A549 treated with dexamethasone at 1 μM for 4 hours (cell line): ENCODE measurements at places on chromosomes 2 and 18. TPM values are rescaled to one million over a fixed set of nuclear protein-coding genes. Genes with fewer than 3 reads are reported as not detected.

ANKRD29 gene
- 11.8 to 20.6 TPM (median 17.8 TPM) in 5 replicates for total RNA-seq

CFC1 gene
- total RNA-seq: 0.07 to 0.08 TPM in 2 of 5 replicates, not detected in the others

MREG gene
- 3.9 to 5.0 TPM (median 4.4 TPM) in 5 replicates for total RNA-seq

MARCO gene
- total RNA-seq: 0.08 to 0.19 TPM (median 0.15 TPM) in 3 of 5 replicates, not detected in the others

CPO gene
- 0.11 to 0.16 TPM in 2 of 5 replicates, not detected in the others for total RNA-seq

CDCA7 gene
- 36.8 to 48.3 TPM (median 44.3 TPM) in 5 replicates for total RNA-seq

UBR3 gene
- 8.4 to 13.4 TPM (median 10.6 TPM) in 5 replicates for total RNA-seq

CCDC85A gene
- total RNA-seq: 0.25 to 0.39 TPM (median 0.34 TPM) in 5 replicates

IL1R2 gene
- total RNA-seq: 0.91 to 2.1 TPM (median 1.3 TPM) in 5 replicates

GAREM1 gene
- 4.2 to 8.2 TPM (median 6.1 TPM) in 5 replicates for total RNA-seq

MBP gene
- total RNA-seq: 12.0 to 21.3 TPM (median 17.5 TPM) in 5 replicates

TUBA3E gene
- 4.4 to 6.3 TPM (median 5.5 TPM) in 5 replicates for total RNA-seq

SLC30A3 gene
- 1.8 to 3.4 TPM (median 3.3 TPM) in 5 replicates for total RNA-seq

ATP8B1 gene
- 5.3 to 8.5 TPM (median 7.6 TPM) in 5 replicates for total RNA-seq

ALPI gene
- 0.02 to 0.05 TPM (median 0.04 TPM) in 3 of 5 replicates, not detected in the others for total RNA-seq

ACVR1C gene
- 0.01 to 0.05 TPM (median 0.05 TPM) in 3 of 5 replicates, not detected in the others for total RNA-seq

SERPINB11 gene
- total RNA-seq: 0.08 to 0.22 TPM in 2 of 5 replicates, not detected in the others

GPC1 gene
- total RNA-seq: 148 to 254 TPM (median 237 TPM) in 5 replicates

RGPD4 gene
- 0.02 to 0.07 TPM (median 0.04 TPM) in 5 replicates for total RNA-seq

SIX3 gene
- total RNA-seq: 2.0 to 3.7 TPM (median 3.3 TPM) in 5 replicates

COL4A3 gene
- 0.46 to 1.3 TPM (median 0.74 TPM) in 5 replicates for total RNA-seq

ERCC3 gene
- total RNA-seq: 38.8 to 42.8 TPM (median 41.2 TPM) in 5 replicates

ADGRF3 gene
- 0.08 to 0.17 TPM (median 0.11 TPM) in 5 replicates for total RNA-seq

FSHR gene
- not detected in 5 replicates for total RNA-seq

DGKD gene
- 50.3 to 90.9 TPM (median 74.3 TPM) in 5 replicates for total RNA-seq

DSC2 gene
- total RNA-seq: 0.64 to 1.1 TPM (median 1.0 TPM) in 5 replicates

FBXO48 gene
- total RNA-seq: 0.43 to 0.64 TPM (median 0.53 TPM) in 5 replicates

ACTR1B gene
- 32.4 to 40.8 TPM (median 37.5 TPM) in 5 replicates for total RNA-seq

PROKR1 gene
- 0.01 to 0.05 TPM (median 0.04 TPM) in 3 of 5 replicates, not detected in the others for total RNA-seq

GALNT3 gene
- total RNA-seq: 0.05 TPM in 1 of 5 replicates, not detected in the others

C1QL2 gene
- 0.30 to 0.86 TPM (median 0.67 TPM) in 5 replicates for total RNA-seq

BOD1L2 gene
- not detected in 5 replicates for total RNA-seq

GPR75 gene
- total RNA-seq: 1.1 to 2.9 TPM (median 2.6 TPM) in 5 replicates

PNKD gene
- total RNA-seq: 63.9 to 67.2 TPM (median 64.0 TPM) in 5 replicates

GPAT2 gene
- 0.02 to 0.08 TPM in 2 of 5 replicates, not detected in the others for total RNA-seq

KIAA2012 gene
- not detected in 5 replicates for total RNA-seq

CHRNA1 gene
- total RNA-seq: not detected in 5 replicates

MOCOS gene
- 2.7 to 4.9 TPM (median 3.6 TPM) in 5 replicates for total RNA-seq

POTEC gene
- total RNA-seq: not detected in 5 replicates

SKOR2 gene
- total RNA-seq: not detected in 5 replicates

FBXO15 gene
- total RNA-seq: 0.61 to 0.91 TPM (median 0.73 TPM) in 5 replicates

EVX2 gene
- not detected in 5 replicates for total RNA-seq

ABHD1 gene
- 0.50 to 1.8 TPM (median 1.5 TPM) in 5 replicates for total RNA-seq

C2orf15 gene
- total RNA-seq: 0.48 to 0.58 TPM (median 0.57 TPM) in 5 replicates

NRP2 gene
- total RNA-seq: 79.1 to 143 TPM (median 133 TPM) in 5 replicates

FAP gene
- total RNA-seq: 0.08 TPM in 1 of 5 replicates, not detected in the others

POTEE gene
- total RNA-seq: 0.03 to 0.09 TPM (median 0.07 TPM) in 5 replicates

MC5R gene
- total RNA-seq: not detected in 5 replicates

CD8B2 gene
- total RNA-seq: not detected in 5 replicates

UCN gene
- 0.63 to 2.5 TPM (median 1.7 TPM) in 5 replicates for total RNA-seq

RTP5 gene
- total RNA-seq: not detected in 5 replicates

SMC6 gene
- 24.8 to 37.4 TPM (median 31.1 TPM) in 5 replicates for total RNA-seq

HRH4 gene
- not detected in 5 replicates for total RNA-seq

CLHC1 gene
- 1.0 to 2.4 TPM (median 2.2 TPM) in 5 replicates for total RNA-seq

CD207 gene
- total RNA-seq: 0.05 to 0.08 TPM (median 0.07 TPM) in 3 of 5 replicates, not detected in the others

SCG2 gene
- 1.0 to 1.5 TPM (median 1.2 TPM) in 5 replicates for total RNA-seq

CTLA4 gene
- total RNA-seq: not detected in 5 replicates

PHLPP1 gene
- total RNA-seq: 6.7 to 10.1 TPM (median 8.6 TPM) in 5 replicates
